Stimulated activated CD4-positive, alpha-beta T cell treated with anti-CD3 and anti-CD28 coated beads, Interleukin-12 subunit alpha, Interleukin-12 subunit beta, amount 100 ng/mL, for 24 hours (primary cell): ENCODE measurements at places on chromosomes 1 and 21.

DNA sequence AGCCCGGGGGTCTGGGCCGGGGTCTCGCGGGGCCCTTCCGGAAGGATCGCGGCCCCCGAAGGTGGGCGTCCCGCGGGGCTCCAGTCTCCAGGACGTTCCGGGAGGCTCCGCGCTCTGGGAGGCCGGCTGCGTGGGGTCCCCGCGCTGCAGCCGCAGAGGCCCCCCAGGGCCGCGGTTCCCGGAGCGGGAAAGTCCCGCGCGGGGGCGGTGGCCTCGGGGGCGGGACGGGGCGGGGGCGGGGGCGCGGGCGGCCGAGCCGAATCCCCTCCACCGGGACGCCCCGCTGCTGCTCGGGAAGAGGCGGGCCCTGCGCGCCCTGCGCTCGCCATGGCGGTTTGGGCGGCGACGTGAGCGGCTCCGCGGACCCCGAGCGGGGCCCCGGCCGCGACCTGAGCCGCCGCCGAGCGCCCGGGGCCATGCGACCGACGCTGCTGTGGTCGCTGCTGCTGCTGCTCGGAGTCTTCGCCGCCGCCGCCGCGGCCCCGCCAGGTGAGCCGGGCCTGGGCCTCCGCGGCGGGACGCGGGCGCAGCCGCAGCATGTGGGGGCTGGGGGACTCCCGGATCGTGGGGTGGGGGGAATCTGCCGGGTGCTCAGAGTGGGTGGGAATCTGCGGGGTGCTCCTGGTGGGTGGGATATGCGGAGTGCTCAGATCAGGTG lies at the start of gene IFNGR2:
Gene IFNGR2, plus strand, starts transcription at position 286 of the 658 bp plus-strand sequence. Its CDS starts 131 bp downstream, at position 417.
- no peak for DNase-seq

DNA sequence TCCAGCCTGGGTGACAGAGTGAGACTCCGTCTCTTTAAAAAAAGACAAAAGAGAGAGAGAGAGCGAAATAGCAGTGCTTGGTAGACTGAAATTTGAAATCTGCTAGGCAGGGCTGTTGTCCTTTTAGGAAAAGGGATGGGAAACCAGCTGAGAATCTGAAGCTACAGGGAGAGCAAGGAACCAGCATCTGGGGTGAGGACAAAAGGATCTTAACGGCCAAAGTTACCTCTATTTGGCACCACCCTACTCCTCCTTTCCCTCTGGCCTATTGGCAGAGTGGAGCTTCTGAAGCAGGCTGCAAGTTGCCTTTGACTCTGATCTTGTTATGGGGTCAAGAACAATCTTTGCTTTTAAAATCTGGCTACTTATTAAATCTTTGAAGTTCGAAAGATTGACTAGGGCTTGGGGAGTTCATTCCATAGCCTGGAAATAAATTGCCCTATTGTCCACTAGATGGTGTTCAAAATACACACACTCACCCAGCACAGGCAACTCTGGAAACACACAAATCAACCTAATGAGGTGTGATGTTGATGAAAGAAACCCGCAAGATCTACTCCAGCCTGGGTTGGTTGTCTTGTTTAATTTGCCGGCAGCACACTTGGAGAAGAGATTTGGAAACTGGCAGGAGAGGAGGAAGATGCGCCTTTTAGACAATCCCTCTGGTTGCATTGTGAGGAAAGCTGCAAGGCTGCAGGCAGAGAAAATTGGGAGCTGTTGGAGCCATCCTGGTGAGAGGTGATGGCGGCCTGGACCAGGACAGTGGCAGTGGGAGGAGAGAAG lies 16.5 kb upstream of the PARP1 start:
- no peak for DNase-seq

GRCh38 chr1:151574575-151575529 lies 34.7 kb downstream of the TUFT1 start:
- no peak for DNase-seq

- DNase-seq = no peak
These were observed 997 bp downstream of the RSPH1 start for GRCh38 chr21:42495027-42495426.

DNA sequence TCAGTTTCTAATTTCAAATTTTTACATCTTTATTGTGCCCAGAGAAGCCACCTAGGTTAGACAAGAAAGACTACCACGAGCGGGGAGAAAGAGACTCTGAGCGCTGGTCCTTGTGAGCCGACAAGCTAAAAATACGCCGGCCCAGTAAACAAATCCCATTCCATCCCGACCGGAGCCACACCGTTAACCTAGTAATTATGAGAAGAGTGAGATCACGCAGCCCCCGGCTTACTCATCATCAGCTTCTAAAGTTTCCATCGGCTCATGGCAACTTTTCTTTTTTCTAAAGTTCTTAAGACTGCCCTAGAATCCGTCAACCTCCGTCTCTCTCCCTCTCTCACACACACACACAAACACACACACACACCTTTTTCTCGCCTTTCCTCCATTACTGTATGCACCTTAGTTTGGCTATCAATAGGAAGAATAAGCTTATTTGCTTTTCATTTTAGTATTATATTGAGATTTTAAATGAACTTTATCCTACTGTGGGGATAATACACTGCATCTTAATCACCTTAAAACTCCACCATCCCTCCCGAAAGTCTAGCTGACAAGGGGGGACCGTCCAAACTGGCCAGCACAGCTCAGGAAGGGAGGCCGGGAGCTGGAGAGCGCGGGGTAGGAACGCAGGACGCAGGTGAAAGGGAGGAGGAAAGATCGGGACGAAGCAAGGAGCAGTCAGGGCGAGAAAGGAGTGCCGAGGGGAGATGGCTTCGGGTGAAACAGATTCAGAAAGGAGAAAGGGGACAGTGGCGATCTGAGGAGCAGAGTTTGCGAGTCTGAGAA lies 728 bp downstream of the OTUD7B start:
- DNase-seq = peak; percentile 40

GRCh38 chr21:43590194-43590593 lies 69.1 kb downstream of the HSF2BP start:
- no peak for DNase-seq

GRCh38 chr1:44808938-44809917 lies 905 bp downstream of the BTBD19 start:
- DNase-seq = peak; percentile 85
